ENCODE measurements at places on chromosomes 3 and 15.

DNA sequence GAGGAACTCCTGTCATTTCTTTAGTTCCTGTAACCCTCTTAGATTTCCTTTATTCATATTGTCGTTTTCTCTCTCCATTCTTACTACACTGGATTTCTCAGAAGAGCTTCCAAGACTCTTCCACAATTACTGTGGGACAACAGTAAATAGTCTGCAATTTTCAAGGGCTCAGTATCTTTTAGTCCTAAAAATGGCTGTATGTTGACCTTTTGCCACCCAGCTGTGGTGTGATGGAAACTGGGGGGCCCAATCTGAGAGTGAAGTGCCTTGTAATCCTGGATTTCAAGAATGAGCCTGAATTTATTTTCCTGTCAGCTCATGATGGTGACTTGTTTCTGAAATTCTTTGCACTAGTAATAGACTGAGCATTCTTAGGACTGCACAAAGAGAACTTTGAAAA, 277.6 kb upstream of the RASGRP1 start:
- DNase-seq: no peak

DNA sequence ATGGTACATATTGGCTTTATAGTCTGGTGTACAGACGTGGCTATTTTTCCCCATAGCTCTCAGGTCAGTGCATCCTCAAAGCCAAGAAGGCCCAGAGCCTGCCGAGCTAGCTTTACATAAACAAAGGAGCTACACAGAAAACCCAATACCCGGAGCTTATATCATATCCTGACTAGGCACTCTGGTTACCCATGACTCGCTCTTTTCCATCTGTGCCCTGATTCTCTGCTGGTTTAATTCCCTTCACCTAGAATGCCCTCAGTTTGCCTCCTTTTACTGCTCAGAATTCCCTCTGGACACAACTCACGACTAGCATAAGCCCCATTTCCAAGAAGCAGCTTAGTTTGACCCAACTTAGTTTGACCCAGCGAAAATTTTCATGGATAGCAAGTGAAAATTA, 110.8 kb downstream of the TIGIT start:
- DNase-seq: no peak

- DNase-seq: no peak
These were observed 36.8 kb upstream of the TIPARP start for GRCh38 chr3:156637480-156638022.

- no peak for DNase-seq
These were observed 328.8 kb upstream of the THBS1 start for GRCh38 chr15:39252134-39252470.

DNA sequence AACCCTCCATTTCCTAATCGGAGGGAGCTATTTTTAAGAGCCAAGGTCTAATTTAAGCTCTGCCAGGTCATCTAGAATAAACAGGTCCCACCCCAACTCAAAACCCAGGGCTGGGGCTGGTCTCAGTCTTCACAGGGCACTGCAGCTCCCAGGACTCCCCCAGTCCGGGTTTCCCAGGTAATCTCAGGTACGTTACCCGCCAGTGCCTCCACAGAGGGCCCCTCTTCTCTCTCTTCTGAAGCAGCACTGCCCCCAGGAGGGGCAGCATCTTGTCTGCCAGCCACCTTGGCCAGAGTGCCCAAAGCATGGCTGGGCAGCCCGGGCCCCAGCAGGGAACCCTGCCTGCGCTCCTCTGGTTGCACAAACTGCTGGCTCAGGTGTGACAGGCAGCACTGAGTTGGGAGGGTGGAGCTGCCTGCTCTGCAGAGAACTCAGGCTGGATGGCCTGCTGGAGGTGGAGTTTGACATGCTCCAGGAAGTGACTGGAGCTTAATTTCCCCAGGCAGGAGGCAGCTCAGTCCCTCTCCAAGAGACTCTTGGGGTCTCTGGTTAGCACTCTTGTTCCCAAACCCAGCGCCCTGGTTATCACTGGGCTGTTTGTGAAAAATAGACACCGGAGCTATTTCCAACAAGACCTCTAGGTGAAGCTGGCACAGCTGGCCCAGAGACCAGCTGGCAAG, at the start of gene PLA2G4F:
TSS of gene PLA2G4F (minus strand) at position 394 of the 680 bp plus-strand sequence. CDS start at position 307, 87 bp downstream.
- no peak for DNase-seq

- no peak for DNase-seq
These were observed 29.9 kb downstream of the UBA5 start for GRCh38 chr3:132690040-132690439.

GRCh38 chr3:125236331-125236903, 23.9 kb upstream of the SLC12A8 start:
- no peak for DNase-seq

- DNase-seq: no peak
These were observed 112.3 kb downstream of the PTPRG start for GRCh38 chr3:61673651-61674050.

- peak; percentile 31 for DNase-seq
These were observed 818.8 kb upstream of the LMCD1 start for GRCh38 chr3:7682822-7683229.

DNA sequence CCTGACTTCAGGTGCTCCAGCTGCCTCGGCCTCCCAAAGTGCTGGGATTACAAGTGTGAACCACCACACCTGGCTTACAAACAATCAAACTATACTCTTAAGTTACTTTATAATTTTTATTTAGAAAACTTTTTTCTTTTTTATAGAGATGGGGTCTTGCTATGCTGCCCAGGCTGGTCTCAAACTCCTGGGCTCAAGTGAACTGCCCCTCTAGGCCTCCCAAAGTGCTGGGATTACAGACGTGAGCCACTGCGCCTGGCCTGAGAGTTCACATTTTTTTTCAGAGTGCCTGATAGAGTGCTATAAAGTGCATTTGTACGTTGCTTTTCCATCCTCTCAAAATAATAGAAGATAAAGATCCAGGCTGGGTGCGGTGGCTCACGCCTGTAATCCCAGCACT, 102.0 kb upstream of the TBL1XR1 start:
- DNase-seq: no peak

GRCh38 chr15:35624881-35625280, 78.9 kb upstream of the DPH6 start:
- DNase-seq: no peak

GRCh38 chr3:181930105-181930504, 218.4 kb downstream of the SOX2 start:
- DNase-seq: no peak

GRCh38 chr3:196218155-196218712, 1.9 kb downstream of the SLC51A start:
- DNase-seq: no peak

- DNase-seq: no peak
These were observed 56.0 kb upstream of the PLSCR4 start for GRCh38 chr3:146306656-146307455.

GRCh38 chr3:42853739-42854302, 21.9 kb downstream of the CYP8B1 start:
- no peak for DNase-seq

GRCh38 chr3:132536442-132537153, 60.5 kb upstream of the ACKR4 start:
- DNase-seq: no peak

GRCh38 chr15:85831415-85832113, 36.8 kb upstream of the KLHL25 start:
- peak; percentile 33 for DNase-seq

DNA sequence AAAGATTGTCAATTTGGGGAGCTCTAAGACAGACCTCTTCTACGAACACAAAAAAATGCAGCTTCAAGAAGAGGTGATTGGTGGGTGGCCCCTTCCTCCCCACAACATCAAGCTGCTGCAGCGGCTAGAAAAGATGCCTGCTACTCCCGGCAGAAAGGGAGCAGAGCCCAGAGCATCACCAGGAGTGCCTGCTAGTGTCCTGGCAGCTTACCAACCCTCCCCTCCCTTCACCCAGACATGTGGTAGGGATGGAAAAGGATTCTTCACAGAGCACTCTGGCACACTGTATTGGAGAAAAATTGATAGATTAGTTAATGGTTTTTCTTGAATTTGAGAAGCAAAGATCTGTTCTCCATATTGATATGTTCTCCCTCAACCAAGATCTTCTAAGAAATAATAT, 10.8 kb downstream of the IP6K1 start:
- DNase-seq: no peak

GRCh38 chr15:95874637-95875036, 455.9 kb upstream of the NR2F2 start:
- no peak for DNase-seq

GRCh38 chr3:188853856-188854771, 317.7 kb upstream of the TPRG1 start:
- no peak for DNase-seq

DNA sequence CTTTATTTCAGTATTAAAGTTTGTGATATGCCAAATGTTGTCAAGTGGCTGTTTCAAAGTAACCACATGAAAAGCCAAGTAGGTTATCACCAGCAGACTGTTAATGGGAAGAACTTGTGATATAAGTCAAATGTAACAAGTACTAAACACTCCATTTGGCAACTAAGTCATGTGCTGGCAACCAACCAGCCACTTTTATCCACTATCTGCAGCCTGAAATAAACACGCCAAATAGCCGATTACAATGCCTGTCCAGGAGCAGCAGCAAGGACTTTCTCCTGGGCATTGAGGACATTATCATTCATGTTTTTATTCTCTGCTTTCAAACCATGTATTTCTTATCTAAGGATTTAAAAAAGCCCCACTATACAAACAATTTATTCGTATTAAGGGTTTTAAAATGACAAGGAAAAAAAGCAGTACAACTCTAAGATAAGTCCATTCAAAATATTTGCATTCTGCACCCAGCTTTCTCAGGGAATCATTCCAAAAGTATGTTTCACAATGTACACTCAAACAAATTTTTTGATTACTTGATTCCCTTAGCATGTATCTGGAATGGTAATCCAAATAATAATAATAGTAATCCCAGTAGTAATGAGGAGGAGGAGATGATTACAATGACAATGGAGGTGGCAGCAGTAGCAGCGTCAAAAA, 448.6 kb downstream of the ERC2 start:
- no peak for DNase-seq

- DNase-seq: no peak
These were observed 1.3 kb upstream of the KLHL40 start for GRCh38 chr3:42683875-42684598.

DNA sequence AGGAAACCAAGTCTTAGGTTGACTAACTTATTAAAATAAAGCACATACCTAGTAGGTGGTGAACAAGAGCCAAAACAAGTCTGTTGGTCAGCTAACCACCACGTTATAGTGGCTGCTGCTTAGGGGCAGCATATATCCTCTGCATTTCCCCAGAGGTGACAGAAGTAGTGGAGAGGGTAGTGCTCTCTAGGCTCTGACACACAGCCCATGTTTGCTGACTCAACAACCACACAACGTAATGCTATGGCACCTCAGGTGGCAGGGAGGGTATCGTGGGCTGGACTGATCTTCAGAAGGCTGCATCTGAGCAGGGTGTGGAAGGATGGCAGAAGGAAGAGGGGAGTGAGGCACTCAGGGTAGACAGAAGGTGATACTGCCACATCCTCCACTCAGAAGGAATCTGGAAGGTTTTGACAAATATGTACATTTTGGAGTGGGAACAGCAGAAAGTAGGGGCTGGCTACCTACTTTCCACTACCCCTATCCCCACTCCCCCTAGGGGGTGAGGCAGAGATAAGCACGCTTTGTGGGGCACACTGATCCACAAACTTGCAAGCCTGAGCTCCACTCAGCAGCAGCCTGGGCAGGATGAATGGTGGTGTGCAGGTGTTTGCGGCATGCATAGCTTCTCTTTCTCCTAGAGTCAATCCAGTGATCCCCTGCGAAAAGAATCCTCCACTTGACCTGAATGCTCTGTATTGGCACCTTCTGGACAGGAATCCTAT, 178.1 kb downstream of the RORA start:
- no peak for DNase-seq

GRCh38 chr15:62850318-62850717, 192.2 kb upstream of the TPM1 start:
- DNase-seq: no peak

DNA sequence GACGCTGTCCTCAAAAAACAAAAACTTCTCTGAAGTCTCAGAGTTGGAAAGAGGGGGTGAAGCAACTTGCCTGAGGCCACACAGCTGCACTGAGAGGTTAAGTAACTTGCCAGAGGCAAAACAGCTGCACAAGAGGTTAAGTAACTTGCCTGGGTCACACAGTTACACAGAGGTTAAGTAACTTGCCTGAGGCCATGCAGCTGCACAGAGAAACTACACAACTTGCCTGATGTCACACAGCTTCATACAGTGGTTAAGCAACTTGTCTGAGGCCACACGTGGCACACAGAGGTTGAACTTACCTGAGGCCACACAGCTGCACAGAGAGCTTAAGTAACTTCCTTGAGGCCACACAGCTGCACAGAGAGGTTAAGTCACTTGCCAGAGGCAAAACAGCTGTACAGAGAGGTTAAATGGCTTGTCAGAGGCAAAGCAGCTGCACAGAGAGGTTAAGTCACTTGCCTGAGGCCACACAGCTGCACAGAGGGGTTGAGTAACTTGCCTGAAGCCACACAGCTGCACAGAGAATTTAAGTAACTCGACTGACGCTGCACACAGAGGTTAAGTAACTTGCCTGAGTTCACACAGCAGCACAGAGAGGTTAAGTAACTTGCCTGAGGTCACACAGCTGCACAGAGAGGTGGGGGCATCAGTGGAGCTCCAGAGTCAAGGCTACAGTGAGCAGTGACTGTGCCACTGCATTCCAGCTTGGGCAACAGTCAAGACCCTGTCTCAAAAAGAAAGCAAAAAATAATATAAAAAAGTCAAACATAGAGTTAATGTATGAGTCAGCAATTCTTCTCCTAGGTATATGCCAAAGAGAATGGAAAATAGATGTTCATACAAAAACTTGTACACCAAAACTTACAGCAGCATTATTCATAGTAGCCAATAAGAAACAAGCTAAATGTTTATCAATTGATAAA, 12.0 kb upstream of the ACAD9 start:
- no peak for DNase-seq

DNA sequence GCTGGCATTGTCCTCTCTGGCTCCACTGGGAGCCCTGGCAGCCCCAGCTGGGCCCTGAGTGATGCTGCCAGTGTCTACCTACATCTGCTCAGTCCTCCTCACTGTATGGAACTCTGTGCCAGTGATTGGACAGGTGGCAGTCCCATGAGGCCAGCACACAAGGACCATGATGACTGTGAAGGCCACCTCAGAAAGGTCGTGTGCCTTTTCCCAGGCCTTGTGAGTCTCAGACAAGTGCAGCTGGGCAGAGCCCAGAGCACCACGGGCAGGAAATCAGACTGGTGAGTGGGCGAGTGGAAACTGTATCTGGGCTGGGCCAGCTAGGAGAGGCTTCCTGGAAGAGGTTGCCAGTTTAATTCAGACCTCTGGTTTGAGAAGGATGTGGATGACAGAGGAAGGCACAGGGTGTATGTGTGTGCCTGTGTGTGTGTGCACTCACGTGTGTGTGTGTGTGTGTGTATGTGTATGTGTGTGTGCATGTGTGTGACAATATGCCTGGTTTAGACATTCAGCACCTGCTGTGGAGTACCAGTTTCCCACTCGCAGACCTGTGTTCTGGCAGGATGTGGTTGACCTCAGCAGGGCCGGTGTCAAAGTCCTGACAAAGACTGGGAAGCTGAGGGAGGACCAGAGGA, 7.0 kb downstream of the MAPKAPK3 start:
- no peak for DNase-seq

DNA sequence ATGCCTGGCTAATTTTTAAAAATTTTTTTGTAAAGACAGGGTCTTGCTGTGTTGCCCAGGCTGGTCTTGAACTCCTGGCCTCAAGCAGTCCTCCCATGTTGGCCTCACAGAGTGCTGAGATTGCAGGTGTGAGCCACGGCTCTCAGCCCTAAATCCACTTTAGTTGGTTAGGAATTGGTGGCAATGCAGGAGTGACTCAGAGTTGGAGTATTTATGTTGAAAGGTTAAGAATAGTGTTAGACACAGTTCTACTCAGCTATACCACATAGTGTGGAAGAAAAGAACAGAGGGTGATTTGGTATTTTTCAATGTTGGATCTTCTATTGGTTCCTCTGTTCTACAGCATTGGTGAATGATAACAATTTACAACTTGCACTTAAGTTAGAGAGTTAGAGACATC, 7.6 kb downstream of the ZNF639 start:
- DNase-seq: no peak
